ENCODE measurements at places on chromosomes 1 and 21. TPM values are rescaled to one million over a fixed set of nuclear protein-coding genes. Genes with fewer than 3 reads are reported as not detected.

DNA sequence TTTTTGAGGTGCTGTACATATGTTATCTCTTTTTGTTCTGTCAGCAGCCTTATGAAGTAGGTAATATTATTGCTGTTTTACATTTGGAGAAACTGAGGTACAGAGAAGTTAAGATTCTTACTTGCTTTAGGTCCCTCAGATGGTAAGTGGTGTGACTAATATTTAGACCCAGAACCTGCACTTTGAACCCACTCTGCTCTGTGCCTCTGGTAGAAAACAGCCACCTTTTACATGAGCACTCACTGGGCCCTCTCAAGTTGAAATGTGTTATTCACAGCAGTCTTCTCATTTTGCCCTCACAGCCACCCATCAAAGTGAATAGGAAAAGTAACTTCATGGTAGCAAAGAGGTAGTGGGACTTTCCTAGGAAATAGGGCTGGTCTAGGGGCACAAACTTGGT lies 4.7 kb downstream of the NSUN4 start:
- no peak for DNase-seq

Gene FCRL1
- polyA plus RNA-seq, result 0.09 TPM

Gene HSD11B1
- not detected for polyA plus RNA-seq

Gene PTGER3
- polyA plus RNA-seq, result 1.2 TPM

DNA sequence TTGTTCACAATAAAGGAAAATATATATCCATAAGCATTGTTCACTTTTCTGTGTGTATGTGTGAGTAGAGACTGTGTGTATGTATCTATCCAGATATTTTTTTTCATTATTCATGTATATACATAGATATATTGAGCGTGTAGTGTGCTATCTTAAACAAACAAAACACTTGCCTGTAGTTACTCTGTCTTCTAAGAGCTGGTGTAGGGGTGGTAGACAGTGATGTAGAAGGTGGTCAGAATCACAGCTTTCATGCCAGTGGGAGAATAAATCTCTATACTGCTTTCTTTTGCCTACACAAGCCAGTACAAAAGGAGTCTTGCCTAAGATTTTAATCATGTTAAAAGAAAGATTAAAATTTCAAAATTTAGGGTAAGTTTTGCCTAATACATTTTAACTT lies 122.0 kb downstream of the UCHL5 start:
- DNase-seq, result no peak

- peak; percentile 76 for DNase-seq
Measured at GRCh38 chr1:171142416-171143385, 42.4 kb upstream of the FMO2 start.

Gene IGSF21
- 0.48 TPM for polyA plus RNA-seq

DNA sequence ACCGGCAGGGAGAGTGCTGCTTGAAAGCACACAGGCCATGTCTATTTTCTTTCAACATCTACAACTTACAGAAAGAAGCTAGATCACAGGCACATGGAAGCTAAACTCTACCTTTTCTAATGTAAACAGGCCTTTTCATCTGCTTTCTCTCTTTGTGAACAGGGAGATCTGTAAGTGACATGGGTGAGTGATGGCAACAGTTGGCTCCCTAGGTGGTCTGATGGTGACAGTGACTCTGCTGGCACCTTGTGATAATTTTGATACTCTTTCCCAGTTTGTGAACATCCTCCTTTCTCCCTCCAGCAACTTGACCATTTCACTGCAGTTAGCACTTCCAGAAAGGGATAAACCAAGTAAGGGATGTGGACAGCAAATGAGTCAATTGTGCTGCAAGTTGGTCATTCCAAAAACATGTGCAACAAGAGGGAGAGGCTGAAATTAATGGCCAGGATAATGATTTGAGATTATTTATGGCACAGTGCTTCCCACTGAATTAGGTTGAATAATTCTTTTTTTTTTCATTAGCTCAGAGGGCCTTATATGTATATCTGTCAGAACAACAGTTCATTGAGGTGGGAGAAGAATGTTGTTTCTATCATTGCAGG lies 89.5 kb downstream of the XCL2 start:
- DNase-seq, result no peak

- DNase-seq, result no peak
Measured at GRCh38 chr1:151939779-151940178, 30.5 kb upstream of the THEM4 start.

GRCh38 chr1:2209400-2210083 lies 15.0 kb upstream of the FAAP20 start:
- no peak for DNase-seq

Gene PLA2G2F
- polyA plus RNA-seq, result not detected

- DNase-seq, result no peak
Measured at GRCh38 chr1:178021950-178022349, 52.1 kb upstream of the SEC16B start.

Gene DUSP10
- 11.8 TPM for polyA plus RNA-seq

GRCh38 chr1:94709891-94710581 lies 110.1 kb upstream of the SLC44A3 start:
- DNase-seq, result no peak
